Stimulated activated CD8-positive, alpha-beta memory T cell treated with anti-CD3 and anti-CD28 coated beads, Interleukin-7, amount 100 ng/mL, for 1 hour (primary cell): ENCODE measurements at places on chromosomes 1 and 21.

- no peak for DNase-seq
These were observed 19.4 kb downstream of the HSD11B1 start for GRCh38 chr1:209723756-209724693.

DNA sequence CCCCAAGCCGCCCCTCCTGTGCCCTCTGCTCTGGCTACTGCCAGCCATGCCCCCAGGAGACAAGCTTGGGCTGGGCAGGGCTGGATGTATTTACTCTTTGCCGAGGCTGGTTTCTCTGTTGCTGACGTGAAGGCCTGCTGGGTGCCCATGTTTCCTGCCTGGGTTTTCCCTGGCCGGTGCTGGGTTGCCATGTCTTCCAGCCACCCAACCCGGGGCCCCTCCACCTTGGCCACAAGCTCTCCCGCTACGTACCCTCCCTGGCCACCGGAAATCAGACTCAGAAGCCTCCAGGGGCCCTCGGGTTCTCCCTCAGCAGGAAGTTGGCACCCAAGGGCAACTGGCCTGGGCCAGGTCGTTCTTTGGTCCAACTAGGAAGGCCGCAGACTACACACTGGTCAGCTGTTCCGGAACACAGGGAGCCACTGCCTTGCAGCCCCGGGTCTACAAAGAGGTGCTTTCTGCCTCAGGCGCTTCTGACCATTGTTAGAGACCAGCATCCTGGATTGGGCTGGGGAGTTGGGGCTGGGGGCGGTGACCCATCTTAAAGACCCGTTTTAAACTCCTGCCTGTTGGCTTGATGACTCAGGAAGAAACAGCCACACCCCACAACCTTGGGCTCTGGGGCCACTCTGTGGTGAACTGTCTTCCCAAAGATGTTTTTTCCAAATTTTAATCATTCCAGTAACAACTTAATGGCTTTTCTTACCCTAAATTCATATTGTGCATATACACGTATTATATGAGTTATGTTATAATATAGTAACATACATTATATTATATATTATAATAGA lies 71.2 kb upstream of the RUNX3 start:
- no peak for DNase-seq

GRCh38 chr1:14725695-14726094 lies 127.2 kb downstream of the KAZN start:
- no peak for DNase-seq

- peak; percentile 27 for DNase-seq
These were observed 833 bp upstream of the RCOR3 start for GRCh38 chr1:211258310-211258755.

GRCh38 chr1:178659789-178660208 lies 65.2 kb upstream of the RALGPS2 start:
- DNase-seq = no peak

- no peak for DNase-seq
These were observed 27.5 kb upstream of the GPR88 start for GRCh38 chr1:100510451-100510850.

GRCh38 chr1:39489567-39490239 lies 1.7 kb upstream of the BMP8A start:
- DNase-seq = no peak

- no peak for DNase-seq
These were observed at the start of gene ACOT11 for GRCh38 chr1:54547601-54548388. Gene ACOT11, plus strand, starts transcription at chr1:54548228. Its CDS starts 82 bp downstream, at chr1:54548310.

DNA sequence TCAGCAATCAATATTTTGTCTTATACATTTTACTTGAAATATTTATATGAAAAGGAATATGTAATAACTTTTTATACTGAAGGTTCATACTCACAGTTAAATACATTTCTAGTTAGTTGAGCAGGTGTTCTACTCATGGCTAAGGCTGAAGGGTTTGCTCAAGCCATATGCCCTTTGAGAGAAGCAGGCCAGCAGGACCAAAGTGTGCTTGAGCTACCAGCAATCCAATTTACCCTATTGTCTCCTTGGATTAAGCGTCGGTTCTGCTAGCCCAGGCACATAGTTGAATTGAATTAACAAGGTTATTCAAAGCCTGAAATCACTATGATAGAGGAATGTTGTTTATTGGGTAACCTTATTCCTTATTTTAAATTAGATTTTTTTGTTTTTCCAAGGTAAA lies 151.5 kb upstream of the BACE2 start:
- DNase-seq = no peak

GRCh38 chr1:26276432-26276838 lies 3.5 kb upstream of the SH3BGRL3 start:
- DNase-seq = no peak

- no peak for DNase-seq
These were observed 87.1 kb upstream of the TNR start for GRCh38 chr1:175830500-175830899.

GRCh38 chr1:43446881-43447835 lies 6.6 kb downstream of the HYI start:
- no peak for DNase-seq

GRCh38 chr1:186564582-186564981 lies 103.7 kb upstream of the PDC start:
- DNase-seq = no peak

DNA sequence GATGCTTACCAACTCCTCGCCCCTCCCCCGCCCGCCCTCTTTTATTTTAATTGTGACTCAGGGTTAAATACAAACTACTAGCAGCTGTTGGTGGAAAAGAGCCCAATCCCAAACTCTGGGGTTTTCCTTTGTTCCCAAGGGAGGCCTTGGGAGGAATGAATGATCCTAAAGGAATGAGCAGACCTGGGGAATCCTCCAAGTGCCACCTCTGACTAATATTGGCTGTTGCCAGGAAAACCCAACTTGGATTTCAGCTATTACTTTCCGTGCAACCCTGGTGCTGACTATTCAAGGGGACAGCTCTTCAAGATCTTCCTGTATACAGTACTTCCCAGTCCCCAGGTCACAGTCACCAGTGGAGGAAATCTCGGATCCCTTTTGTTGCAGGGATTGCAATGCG lies 1.3 kb upstream of the S100A10 start:
- no peak for DNase-seq
